GM12892 (cell line): ENCODE measurements at places on chromosomes 7 and 10.

DNA sequence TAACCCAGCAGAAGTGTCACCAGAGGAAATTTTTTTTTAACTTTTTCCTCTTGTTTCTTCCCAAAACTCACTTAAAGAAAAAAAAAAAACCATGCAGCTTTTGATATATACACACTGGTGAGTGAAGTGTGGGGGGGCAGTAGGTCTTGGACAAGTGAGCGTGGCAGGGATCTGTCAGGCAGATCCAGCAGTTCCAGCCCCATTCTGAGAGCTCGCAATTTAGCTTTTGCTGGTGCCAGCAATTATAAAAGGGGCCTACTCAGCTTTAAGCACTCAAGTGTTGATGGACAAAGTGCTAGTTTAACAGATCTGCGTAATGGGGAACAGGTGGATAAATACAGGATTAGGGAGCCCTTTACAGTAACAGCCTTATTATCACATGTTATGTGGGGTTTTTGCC is 619.2 kb upstream of the GALNT17 start:
- no peak for DNase-seq

DNA sequence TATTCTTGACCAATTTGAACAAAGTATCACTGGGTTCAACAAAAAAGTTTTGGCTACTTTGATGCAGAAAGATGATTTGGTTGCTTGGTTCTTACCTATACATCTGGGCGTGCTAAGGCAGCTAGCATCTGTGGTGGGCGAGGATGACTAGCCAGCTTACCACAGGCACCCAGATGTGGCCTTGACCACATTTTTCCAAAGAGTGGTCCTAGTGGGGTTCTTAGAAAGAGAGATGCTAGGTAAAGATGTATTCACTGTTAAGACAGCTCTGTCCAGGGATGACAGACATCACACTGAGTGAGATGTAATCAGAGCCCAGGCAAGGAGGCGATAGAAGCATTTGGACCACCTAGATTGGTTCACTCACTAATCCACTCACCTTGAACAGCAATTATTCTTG is 785 bp downstream of the DNTT start:
- no peak for DNase-seq

DNA sequence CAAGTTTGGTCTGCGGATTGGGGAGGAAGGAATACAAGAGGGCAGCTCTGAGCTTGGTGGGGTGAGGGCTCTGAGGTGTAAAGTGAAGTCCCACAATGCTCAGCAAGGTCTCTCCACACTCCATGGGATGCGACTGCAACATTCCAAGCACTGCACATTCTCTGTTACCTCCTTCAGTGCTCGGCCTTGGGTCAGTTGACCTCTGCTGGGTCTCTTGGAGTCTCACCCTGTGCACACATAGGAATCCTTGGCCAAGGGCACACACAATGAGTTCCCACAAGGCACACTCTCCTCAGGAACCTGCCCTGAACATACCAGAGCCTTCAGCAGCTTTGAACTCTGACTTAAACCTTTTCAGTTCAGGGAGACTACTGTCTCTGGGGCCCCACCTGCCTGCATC is 2.4 kb upstream of the WDFY4 start:
- no peak for DNase-seq

GRCh38 chr10:4596951-4597350 is 229.1 kb upstream of the AKR1E2 start:
- DNase-seq = no peak

DNA sequence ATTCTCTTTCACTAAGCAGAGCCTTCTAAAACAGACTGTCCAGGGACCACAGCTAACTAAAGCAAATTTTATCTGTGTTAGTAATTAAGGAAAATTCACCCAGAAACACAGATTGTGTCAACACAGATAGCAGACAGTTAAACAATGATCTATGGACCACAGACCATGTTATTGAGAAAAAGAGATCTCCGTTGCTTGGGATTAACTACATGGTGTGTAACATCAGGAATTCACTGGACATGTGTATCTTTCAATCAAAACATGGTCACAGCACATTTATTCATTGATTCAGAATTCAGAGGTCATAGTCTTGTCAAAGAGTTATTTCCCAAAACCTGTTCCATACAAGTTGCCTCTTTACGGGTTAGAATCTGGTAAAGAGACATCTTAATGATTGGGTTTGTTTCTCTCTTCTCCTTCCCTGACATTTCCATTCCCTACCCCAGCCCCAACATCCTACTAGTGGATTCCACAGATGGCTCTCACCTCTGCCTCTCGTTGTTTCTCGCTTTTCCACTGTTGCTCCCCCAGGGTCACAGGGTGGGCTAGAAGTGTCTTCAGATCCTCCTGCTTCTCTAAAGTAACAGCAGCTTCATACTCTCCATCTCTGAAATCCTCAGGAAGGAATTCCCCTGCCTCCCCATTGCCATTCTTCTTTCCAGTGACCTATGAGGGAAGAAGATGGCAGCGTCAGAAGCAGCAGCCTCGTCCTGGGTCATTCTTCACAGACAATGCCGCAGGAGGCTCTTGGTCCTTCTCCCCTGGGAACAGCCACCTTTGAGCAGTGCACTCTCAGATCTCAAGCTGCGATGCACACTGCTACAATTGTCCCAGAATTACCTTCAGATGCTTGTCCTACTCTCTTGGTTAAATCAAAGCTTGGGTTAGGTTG is 958 bp downstream of the ANKRD1 start:
- no peak for DNase-seq

DNA sequence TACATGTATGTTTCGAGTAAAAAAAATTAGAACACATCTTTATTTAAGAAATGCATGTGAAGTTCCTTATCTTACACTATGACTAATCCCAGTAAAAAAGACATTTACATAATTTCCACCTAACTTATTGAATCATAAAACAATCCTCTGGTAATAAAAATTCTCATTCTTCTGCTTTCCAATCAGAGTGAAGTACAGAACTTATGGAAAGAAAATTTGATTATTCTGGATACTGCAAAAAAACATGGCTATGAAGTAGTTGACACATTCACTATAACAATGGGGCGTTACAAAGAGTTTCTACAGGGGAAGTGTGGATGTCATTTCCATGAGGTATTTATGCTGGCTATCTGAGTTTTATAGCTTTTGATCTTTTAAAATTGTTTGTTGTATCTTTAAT is 57.7 kb upstream of the WNT16 start:
- DNase-seq = no peak

- DNase-seq = no peak
These were observed 146.4 kb downstream of the RPS24 start for GRCh38 chr10:78179886-78180705.

- DNase-seq = no peak
These were observed 403.7 kb downstream of the RPS24 start for GRCh38 chr10:78437407-78437768.

GRCh38 chr10:70034232-70034631 is 18.4 kb upstream of the MACROH2A2 start:
- DNase-seq = no peak

- no peak for DNase-seq
These were observed 9.6 kb upstream of the VWC2 start for GRCh38 chr7:49763791-49764190.

DNA sequence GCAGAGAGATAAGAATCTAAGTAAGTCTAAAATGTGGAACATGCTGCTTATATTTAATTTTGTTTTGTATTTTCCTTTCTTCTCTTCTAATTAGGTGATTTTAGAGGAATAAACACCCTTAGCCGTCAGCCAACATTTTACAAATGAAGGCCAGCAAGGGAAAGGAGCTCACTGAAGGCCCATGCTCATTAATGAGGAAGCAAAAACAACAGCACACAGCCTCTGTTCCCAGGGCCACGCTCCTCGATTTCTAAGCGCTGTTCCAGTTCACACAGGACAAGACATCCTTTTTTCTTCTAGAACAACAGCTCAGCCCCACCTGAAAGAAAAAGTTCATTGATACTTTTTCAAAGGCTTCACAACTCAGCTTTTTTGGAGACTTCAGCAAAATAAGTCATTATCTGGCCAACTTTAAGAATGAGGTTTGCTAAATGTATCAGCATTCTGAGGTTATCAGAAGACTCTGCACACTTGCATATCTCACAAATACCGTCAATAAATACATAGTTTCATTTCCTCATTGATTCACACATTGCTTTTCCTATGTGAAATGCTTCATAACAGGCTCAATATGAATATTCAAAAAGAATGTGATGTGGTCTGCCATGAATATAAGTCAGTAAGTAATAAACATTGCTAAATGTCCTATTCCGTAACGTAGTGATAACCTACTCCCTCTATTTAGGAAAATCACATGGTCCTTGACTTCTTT is 34.8 kb upstream of the SFMBT2 start:
- no peak for DNase-seq

DNA sequence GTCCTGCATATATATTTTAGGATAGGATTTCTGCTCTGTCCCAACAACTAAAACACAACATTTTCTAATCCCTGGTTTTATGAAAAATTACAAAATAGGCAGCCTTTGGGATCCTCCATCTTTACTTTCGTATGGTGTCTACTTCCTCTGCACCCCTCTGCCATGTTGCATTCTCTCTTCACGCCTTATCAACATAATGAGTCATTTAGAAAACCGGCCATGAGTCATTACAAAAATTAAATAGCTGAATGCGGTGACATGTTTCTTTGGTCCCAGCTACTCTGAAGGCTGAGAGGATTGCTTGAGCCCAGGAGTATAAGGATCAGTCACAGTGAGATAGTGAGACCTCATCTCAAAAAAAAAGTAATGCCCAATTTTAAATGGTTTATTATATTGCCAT is 148.1 kb upstream of the CELF2 start:
- no peak for DNase-seq

DNA sequence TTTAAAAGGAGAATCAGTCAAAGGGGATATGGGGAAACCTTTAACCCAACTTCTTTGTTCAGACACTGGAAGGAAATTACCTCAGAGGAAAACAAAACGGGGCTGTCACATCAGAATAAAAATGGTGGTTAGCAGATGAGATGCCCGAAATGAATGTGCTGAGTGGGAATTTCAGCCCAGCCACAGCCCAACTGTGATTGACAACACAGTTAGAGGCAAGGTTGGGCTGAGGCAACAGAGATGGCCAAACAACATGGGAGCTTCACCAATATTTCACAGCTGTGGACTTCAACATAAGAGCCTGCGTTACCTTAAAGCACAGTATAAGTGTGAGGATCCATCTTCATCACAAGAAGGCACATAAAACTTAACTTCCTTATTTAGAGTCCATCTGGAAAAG is 133.5 kb upstream of the PTPRZ1 start:
- DNase-seq = no peak

GRCh38 chr7:856444-857095 is 19.8 kb upstream of the GET4 start:
- DNase-seq = no peak

- DNase-seq = no peak
These were observed 19.1 kb downstream of the BTRC start for GRCh38 chr10:101373063-101373462.

GRCh38 chr10:110617425-110618229 is 26.5 kb upstream of the RBM20 start:
- DNase-seq = no peak
